ENCODE measurements at places on chromosomes 2 and 18.

- no peak for DNase-seq
These were observed 14.7 kb upstream of the GCG start for GRCh38 chr2:162166745-162167144.

GRCh38 chr2:190410166-190410565, 2.0 kb downstream of the MFSD6 start:
- DNase-seq, result no peak

- DNase-seq, result no peak
These were observed 251.9 kb downstream of the FBXO15 start for GRCh38 chr18:73895701-73896100.

- DNase-seq, result no peak
These were observed 736.8 kb upstream of the ID2 start for GRCh38 chr2:7945026-7945425.

- no peak for DNase-seq
These were observed 38.7 kb upstream of the HNMT start for GRCh38 chr2:137925599-137925998.

DNA sequence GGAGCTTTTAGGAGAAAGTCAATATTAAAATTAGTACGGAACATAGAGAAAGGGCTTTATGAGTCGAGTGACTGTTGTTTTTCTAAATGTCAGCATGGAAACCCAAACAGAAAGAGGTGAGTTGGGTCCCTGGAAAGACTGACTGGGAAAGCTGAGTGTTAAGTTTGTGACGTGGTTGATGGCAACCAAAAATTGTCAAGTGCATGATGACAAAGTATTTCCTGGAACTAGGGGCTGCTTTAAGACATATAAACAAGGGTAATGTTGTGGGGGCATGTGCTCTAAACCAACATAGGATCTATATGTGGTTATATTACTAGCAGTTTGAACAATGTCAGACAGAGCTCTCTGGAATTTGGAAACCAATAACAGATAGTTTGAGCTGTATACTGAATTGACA, 50.9 kb upstream of the GPD2 start:
- DNase-seq, result no peak

- no peak for DNase-seq
These were observed 35.5 kb upstream of the AQP4 start for GRCh38 chr18:26901020-26901419.

DNA sequence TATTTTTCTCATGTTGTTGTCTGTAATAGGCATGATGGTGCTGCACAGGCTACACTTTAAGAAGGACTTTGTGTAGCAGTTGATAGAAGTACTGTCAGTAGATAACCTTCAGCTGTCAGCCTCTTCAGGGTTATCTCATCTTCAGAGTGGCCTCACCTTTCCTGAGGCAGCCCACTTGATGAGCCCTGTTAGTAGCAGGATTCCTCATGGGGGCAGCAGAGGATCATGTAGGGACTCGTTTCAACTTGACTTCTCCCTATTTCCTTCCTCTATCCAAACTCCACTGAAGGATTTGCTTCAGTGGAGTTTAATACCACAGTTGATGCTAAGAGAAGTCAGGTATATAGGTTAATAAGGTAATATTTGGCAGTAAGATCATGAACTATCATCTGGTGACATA, 530.3 kb upstream of the FSIP2 start:
- no peak for DNase-seq

- no peak for DNase-seq
These were observed 2.7 kb upstream of the ZC3H8 start for GRCh38 chr2:112257575-112257974.

DNA sequence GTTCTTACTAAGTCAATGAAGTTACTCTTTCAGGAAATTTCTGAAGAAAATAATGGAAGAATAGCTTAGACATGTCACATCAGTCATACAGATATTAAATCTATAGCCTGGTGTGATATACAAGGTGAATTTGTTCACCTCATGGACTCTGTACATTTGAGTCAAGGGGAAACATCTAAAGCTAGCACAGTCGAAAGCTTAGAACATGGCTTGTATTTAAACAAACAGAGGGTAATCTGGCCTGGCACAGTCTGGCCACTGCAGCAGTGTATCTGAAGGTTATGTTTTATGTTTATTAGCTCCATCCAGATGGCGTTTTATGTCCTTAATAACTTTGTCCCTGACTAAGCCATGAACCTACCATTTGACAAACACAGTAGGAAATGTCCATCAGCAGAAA, 817.3 kb downstream of the SATB2 start:
- DNase-seq, result no peak

DNA sequence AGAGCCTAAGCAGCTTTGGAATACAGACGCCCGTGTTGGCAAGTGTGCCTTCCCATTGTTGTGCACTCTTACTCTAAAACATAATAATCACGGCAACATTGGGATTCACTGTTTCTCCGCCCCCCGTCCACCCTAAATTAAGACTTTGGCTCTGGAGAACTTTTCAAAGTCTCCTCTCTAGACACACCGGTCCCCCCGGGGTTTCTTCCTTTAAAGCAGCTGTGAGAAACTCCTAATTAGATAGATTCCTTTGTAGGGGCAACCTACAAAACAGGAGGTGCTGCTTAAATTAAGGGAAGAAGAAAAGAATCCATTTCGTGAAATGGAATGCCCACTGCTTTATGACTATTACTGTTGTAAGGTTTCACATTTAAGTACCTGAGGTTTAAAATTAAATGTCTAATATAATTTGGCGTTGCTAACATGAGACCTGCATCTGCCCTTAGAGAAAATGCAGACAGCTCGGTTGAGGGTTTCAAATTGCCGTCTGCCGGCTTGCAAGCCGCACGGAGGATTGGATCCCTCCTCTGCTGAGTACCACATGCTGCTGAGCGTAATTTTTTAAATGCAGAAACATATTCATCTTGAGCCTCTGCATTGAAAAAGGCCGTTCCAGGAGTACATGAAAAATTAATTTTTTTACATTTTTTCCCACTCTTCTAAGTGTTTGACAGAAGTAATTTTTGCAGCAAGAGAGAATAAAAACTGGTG, 233.3 kb downstream of the GBX2 start:
- no peak for DNase-seq

GRCh38 chr2:223494496-223494895, 107.7 kb downstream of the SCG2 start:
- no peak for DNase-seq

DNA sequence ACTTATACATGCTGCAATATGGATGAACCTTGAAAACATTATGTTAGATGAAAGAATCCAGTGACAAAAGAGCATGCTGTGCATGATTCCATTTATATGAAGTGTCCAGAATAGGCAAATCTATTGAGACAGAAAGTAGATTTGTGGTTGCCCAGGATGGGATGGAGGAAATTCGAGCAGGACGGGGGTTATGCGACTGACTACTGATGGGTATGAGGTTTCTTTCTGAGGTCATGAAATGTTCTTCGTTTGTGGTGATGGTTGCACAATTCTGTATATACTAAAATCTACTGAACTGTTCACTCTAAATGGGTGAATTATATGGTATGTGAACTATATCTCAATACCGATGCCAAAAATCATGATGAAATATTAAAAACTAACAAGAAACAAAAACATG, 18.9 kb upstream of the MTERF4 start:
- DNase-seq, result no peak

- no peak for DNase-seq
These were observed 199.2 kb upstream of the NRP2 start for GRCh38 chr2:205483095-205483494.

DNA sequence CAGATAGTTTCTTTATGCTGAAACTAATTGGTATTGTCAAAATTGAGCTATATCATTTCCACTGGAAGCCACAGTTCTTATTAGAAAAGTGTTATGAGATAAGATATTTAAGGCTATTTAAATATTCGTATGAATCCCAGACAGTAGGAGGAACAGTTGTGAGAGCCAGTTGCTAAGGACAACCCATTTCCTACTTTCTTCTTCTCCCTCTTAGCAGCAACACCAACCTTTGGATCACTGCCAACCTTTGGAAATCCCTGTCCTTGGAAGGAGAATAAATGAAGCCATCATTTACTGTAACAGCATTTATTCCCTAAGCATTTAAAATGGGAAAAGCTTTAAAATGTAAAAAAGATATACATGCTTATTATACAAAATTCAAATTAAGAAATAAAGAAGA, 85.8 kb downstream of the PLCL1 start:
- DNase-seq, result no peak

GRCh38 chr2:71891155-71891554, 256.5 kb downstream of the CYP26B1 start:
- DNase-seq, result no peak

DNA sequence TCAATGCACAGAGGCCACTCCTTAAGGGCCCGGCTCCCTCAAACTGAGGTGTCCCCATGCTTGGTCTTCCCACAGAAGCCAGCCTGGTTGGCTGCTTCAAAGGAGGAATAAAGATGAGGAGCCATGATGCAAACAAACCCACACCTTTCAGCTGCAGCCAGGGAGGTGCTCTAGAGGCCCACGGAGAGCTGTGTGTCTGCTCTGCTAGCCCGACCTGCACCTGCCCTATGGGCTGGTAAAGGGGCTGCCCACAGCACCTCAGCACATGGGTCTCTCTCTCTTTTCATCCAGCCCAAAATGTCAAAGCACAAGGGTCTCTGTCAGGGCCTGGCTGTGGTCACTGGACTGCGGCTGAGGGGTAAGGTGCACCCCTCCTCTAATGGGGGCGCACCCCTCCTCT, 132.1 kb downstream of the MSH2 start:
- no peak for DNase-seq

- DNase-seq, result no peak
These were observed 1573.5 kb upstream of the ACVR2A start for GRCh38 chr2:146271131-146271831.

- no peak for DNase-seq
These were observed 31.7 kb downstream of the UBE2F start for GRCh38 chr2:237998530-237998929.

DNA sequence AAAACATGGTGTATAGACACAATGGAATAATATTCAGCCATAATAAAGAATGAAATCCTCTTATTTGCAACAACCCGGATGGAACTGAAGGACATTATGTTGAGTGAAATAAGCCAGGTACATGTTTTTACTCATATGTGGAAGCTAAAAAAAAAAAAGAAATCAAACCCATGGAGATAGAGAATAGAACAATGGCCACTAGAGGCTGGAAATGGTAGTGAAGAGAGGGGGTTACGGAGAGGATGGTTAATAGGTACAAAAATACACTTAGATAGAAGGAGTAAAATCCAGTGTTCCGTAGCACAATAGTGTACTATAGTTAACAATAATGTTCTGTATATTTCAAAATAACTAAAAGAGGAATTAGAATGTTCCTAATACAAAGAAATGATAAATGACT, 12.8 kb upstream of the KIAA2012 start:
- DNase-seq, result no peak

- DNase-seq, result no peak
These were observed 3.9 kb downstream of the CRACDL start for GRCh38 chr2:98932164-98932563.

DNA sequence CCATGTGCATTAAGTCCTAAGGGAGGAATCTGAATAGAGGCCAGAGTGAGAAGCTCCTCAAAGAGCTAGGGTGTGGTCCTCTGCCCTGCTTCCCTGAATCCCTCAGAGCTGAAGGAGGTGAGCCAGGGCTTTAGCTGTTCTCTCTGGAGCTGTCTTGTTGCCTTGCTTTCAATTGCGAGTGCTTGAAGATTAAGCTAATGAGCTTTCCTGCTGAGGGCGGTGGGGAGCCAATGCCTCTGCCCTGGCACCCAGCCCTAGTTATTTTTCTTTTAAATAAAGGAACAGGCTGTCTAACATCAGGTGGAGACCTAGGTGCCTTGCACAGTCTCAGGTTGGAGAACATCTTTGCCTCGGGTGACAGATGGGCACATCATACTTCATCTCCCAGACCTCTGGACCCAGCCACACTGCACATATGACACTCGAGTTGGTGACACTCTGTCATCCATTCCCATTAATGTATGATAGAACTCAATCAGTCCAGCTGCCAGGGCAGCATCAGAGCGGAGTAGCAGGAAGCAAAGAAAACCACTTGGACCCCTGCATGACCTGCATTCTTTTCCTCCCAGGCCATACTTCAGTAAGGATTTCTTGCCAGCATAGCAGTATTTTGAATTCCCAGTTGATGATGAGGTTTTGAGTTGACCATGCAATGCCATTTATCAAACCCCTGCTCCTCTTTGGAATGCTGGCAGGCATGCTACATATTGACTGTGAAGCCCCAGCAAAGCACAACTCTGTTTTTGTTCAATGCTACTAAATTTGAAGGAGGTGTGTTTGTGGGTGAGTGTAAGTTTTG, 292.7 kb downstream of the RNF144A start:
- peak; percentile 69 for DNase-seq

- no peak for DNase-seq
These were observed 2.9 kb upstream of the CRIM1 start for GRCh38 chr2:36352701-36353100.

GRCh38 chr2:239223310-239224198, 177.3 kb downstream of the HDAC4 start:
- peak; percentile 67 for DNase-seq

DNA sequence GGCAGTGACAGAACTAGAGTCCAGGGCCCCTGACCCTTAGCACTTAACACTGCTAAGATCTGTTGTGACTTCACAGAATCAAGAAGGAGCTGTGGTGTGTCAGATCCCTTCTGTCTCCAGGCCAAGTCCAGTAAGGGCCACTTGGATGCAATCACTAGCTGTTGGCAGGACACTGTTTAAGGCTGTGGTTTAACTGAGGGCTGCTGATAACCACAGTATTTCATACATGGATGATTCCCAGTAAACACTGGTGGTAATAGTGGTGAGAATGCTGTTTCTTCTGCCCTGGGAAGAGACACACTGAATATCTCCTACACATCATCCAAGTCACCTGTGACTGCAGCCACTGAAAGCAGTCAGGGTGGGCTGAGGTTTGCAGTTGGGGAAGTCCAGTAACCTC, 77.7 kb upstream of the FBXO11 start:
- no peak for DNase-seq

DNA sequence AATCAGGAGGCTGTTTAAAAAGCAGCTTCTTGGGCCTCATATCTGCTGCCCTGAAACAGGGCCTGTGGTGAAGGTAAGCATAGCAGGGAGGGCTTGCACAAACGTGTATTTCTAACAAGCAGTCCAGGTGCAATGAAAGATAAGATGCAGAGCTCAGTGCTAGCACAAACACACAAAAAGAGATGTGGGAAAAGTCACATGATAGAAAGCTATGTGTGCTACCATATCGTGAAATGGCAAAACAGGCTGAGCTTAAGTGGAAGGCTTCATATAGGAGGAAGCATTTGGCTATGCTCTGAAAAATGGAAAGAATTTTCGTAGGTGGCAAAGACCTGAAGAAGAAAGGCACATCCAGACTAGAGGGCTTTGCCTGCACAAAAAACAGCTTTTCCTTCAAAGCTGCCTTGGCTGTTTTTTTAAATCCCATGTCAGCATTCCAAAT, 10.2 kb downstream of the RSAD2 start:
- DNase-seq, result no peak

- no peak for DNase-seq
These were observed 142.9 kb upstream of the SH3BP4 start for GRCh38 chr2:234808907-234809306.

- DNase-seq, result no peak
These were observed 29.6 kb upstream of the RNU4ATAC start for GRCh38 chr2:121501031-121501430.

GRCh38 chr2:25323042-25323514, 18.6 kb downstream of the DNMT3A start:
- DNase-seq, result no peak

Measured in fibroblast of skin of left quadriceps (primary cell).